NCI-H526 (cell line): ENCODE measurements at places on chromosomes 7 and 10.
A peak's percentile ranks its signal among the peaks of the same experiment; 100 is the strongest.

- DNase-seq = no peak
These were observed at the start of gene ATOH7 for GRCh38 chr10:68231817-68232251. Gene ATOH7, minus strand, starts transcription at chr10:68232113. Its CDS starts 436 bp downstream, at chr10:68231677.

DNA sequence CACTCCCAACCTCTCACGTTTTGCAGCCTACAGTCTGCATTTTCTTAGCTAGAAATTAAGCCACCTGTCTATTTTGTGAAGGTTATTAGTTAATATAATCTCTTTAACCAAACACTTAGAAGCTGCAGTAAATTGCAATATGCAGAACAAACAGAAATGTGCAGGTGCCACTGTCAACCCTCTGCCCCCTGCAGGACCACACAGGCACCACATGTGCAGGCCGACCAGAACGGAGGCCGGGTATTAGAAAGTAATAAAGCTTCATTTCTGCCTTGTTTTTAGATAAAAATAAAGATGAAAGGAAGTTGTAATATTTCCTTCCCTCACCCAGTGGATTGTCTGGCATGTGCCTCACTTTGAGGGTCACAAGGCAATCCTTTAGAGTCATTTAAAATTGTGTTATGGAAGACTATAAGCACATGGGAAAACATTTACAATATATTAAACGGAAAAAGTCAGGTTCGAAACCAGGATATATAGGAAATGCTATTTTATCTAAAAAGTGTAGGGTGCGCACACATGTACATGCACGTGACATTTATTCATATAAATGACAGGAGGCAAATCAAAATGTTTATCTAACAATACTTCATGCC lies 158.2 kb downstream of the ARHGAP12 start:
- DNase-seq = peak; percentile 13

DNA sequence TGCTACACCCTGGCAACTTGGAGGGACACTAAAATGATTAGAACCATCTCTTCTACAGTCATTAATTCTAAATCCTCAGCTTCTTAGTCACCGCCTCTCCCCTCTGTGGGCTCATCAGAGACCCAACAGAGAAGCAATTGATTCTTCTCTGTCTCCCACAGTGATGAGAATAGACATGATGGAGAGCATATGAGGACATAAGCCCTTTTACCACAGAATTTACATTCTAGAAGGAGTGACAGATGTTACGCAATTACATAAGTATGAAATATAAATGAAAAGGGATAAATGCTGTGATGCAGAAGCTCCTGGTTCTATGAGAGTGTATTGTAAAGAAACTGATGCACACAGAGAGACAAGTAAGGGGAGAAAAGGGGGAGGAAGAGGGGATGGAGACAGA lies 18.1 kb upstream of the ABCB5 start:
- no peak for DNase-seq

GRCh38 chr10:130466271-130466997 lies 330.2 kb downstream of the GLRX3 start:
- DNase-seq = no peak

GRCh38 chr10:103551619-103552602 lies 58.4 kb downstream of the NEURL1 start:
- DNase-seq = no peak

DNA sequence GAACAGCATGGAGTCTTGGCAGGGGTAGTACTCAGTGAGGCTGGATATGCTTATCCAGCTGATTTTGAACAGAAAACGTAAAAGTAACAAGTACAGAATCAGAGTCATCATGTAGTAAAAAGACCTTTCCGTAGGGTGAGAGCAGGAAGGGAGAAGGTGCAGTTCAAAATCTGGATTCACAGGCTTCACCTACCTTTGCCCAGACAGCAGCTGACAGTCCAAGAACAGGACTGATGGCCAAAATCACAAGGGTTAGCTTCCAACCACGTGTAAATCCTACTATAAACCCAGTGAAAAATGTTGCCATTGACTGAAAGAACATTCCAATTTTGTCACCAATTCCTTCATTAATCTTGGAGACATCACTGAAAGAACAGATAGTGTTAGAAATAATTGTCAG lies 34.8 kb downstream of the ABCB1 start:
- no peak for DNase-seq

- no peak for DNase-seq
These were observed 34.9 kb downstream of the PAX2 start for GRCh38 chr10:100780324-100780723.

- DNase-seq = no peak
These were observed 1412.4 kb upstream of the CELF2 start for GRCh38 chr10:9605231-9605630.

GRCh38 chr10:113326160-113327111 lies 226.4 kb upstream of the HABP2 start:
- DNase-seq = no peak

GRCh38 chr7:55233001-55233400 lies 132.1 kb upstream of the LANCL2 start:
- no peak for DNase-seq

DNA sequence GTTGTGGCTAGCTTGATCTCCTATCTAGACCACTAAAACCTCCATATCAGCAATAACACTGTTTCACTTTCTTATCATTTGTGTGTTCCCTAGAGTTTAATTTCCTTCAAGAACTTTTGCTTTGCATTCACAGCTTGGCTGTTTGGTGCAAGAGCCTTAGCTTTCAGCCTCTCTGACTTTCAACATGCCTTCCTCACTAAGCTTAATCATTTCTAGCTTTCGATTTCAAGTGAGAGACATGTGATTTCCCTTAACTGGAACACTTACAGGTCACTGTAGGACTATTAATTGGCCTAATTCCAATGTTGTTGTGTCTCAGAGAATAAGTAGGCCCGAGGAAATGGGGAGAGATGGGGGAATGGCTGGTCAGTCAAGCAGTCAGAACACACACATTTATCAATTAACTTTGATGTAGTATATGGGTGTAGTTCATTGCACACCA lies 10.6 kb upstream of the BPGM start:
- DNase-seq = no peak

GRCh38 chr10:121053151-121053550 lies 202.0 kb downstream of the WDR11 start:
- DNase-seq = no peak

DNA sequence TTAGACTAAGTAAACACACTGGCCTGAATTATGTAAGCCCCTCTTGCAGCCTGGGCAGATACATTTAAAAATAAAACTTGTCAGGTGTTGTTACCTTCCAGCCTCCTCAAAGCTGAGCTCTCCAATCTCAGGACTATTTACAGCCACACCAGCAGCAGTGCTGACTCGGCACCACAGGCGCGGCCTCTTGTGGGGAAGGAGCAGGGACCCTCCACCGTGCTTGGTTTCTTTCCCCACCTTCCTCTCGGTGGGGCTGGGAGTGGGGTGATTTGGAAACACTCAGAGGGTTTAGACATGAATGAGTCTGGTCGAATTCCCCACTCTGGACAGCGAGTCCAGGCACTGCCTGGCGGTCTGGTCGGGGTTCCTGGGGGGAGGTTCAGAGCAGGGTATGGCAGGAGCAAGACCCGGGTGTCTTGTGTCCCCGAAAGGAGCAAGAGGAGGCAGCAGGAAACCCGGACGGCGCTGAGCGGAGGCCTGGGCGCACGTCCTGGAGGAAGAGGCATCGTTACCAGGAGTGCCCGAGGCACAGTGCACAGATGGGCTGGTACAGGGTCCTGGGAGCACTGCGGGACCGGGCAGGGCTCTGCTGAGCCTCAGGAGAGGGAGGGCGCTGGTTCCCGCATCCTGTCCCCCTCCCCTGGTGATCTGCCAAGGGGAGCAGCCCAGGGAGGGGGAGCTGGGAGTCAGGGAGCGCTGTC lies 29.2 kb upstream of the CFAP46 start:
- no peak for DNase-seq

- no peak for DNase-seq
These were observed 61.7 kb upstream of the PCBD1 start for GRCh38 chr10:70950037-70950436.

DNA sequence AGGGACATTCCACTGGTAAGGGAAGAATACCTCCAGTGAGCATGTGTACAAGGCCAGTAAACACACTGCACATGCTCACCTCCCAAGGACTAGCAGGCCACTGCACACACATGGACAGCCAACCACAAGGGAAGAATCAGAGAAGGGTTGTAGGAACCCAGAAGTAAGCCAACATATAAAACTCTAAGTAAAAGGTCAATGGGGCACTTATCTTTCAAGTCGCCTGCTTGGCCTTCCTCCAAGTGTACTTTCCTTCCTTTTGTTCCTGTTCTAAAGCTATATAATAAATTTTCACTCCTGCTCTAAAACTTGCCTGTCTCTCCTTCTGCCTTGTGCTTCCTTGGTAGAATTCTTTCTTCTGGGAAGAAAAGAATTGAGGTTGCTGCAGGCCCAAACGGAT lies 33.0 kb downstream of the ORC5 start:
- no peak for DNase-seq

GRCh38 chr7:105325216-105325904 lies 63.4 kb downstream of the SRPK2 start:
- DNase-seq = no peak

GRCh38 chr10:75230600-75231038 lies 5.1 kb downstream of the COMTD1 start:
- peak; percentile 82 for DNase-seq

GRCh38 chr7:113099284-113099919 lies 12.8 kb upstream of the GPR85 start:
- no peak for DNase-seq

GRCh38 chr10:8311526-8312070 lies 257.1 kb downstream of the GATA3 start:
- DNase-seq = no peak

GRCh38 chr7:25624051-25624450 lies 395.8 kb upstream of the NPVF start:
- DNase-seq = no peak

DNA sequence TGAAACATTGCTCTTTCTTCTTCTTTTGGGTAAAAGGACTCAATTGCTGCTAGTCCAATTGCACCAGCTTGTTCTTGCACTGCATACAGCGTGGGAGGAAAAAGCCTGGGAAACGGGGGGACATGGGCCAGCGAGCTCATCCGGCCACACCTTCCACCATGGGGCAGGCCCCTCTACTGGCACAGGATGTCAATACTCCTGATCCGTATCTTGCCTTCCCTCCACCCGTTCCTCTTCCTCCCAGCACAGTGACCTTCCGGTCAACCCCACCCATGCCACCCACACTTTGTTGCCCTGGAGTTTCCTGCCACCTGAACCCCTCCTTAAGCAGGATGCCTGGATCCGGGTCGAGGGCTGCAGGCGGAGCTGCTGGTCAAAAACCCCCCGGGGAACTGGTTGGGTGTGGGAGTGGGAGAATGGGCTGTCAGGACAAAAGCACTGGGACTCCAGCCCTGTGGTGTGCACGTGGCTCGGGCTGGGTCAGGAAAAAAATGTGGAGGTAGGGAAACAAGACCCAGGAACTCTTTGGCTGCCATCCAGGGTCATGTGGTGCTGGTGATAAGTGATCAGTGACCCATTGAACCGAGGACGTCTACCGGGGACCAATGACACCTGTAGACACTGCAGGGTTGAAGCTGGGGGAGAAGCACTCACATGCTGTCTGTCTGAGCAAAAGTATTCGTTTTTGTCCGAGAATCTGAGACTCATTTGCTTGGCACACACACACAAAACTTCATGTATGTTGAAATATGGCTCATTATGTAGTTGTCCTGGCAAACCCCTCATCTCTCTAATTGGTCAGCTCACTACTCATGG lies 8.1 kb downstream of the IL2RA start:
- no peak for DNase-seq

DNA sequence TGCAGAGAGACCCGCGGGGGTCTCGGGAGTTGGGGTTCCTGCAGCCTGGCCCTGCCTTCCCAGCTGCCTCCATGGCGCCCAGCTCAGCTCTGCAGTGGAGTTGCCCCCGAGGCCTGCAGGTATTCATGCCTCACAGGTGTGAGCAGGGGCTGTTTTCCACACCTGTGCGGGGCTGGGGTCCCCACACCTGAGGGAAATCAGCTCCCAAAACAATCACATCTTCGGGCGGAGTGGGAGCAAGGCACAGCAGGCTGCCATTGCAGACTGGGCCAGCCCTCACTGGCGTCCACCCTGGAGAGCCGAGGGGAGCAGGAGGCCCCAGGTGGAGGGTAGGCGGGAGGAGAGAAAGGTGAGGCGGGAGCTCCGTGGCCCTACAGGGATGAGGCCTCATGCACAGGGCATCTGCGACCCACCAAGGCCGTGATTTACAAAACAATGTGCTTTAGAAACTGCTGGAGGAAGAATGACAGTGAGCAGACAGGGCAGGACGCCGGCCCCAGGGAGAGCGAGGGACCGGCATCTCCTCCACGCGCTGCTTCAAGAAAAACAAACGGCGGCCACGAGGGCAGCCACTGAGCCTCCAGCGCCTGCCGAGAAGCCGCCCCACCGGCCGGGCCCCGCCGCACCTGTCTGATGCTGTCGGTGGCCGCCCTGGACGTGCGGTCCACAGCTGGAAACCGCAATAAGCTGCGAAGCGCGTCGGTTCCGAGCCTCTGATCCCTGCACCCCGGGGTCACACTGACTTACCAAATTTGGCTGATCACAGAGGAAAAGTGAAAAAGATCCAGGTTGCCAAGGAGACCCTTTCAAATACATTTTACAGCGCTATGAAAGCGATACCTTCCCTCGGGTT lies 53.0 kb upstream of the PDGFA start:
- no peak for DNase-seq

DNA sequence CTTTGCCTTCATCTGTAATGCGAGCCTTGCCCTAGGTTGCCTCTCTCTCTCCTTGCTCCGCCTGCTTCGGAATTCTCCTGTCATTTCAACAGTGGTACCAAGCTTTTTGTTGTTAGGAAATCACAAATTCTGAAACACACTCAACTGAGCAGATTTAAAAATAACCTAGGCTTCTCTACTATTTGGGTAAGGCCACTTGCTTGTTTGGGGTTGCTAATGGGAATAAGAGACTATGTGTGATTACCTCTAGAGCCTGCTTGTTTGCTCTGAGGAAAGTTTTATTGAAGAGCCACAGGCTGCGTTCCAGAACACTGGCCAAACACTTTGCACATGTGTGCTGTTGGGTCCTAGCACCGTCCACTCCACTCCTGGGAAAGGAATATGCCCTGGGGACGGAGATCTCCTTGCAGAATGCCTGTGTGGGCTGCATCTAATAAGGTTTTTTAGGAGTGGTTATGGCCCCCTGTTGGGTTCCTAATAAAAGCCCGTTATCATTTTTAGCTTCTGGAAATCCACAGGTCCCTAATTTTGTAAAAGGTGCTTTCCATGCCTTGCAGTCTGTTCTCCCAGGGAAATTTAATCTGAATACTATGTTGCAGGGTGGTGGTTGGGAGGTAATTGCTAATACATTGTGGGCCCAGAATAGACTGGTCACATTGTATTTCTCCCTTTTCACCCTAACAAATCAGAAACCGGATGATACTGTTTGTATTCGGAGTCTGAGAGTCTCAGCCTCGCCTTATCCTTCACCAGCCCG lies 68.7 kb upstream of the KLF6 start:
- no peak for DNase-seq
